Immature natural killer cell (primary cell): ENCODE measurements at places on chromosomes 1 and 21. TPM values are rescaled to one million over a fixed set of nuclear protein-coding genes. Genes with fewer than 3 reads are reported as not detected.
A peak's percentile ranks its signal among the peaks of the same experiment; 100 is the strongest.

DNA sequence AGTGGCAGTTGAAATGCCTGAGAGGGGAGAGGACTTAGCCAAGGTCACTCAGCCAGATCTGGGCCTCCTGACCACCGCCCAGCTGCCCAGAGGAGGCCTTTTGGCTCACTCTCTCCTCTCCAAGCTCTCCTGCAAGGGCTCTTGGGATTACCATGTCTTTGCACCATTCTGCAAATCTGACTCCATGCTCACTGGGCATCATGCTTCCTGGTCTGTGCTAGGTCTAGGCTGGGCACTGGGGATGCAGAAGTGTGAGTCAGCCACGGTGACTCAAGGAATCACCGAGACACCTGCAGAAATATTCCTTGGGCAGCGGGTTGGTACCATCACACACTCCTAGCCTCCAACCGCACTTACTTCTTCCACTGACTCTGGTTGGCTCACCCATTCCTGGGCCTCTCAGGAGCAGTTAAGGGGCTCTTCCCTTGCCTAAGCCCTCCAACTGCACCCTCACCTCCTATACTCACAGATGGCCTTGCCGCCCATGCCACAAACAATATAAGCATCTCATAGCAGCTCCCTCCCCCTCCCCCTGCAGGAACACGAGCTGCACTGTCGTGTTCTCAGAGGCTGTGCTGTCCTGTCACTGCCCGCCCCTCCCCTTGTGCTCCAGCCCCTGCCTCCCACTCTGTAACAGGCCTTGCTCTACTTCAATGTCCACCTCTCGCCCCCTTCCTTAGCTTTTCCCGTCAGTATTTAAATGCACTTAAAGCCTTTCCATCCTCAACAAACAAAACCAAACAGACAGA lies 34.8 kb downstream of the CDCP2 start:
- H3K27me3 ChIP-seq: no peaks in the 10 kb centered on the region
- H3K27ac ChIP-seq: no peak overlapping the region
- no peak for DNase-seq
- no peaks in the 10 kb centered on the region for H3K36me3 ChIP-seq
- no peak overlapping the region for H3K4me3 ChIP-seq

DNA sequence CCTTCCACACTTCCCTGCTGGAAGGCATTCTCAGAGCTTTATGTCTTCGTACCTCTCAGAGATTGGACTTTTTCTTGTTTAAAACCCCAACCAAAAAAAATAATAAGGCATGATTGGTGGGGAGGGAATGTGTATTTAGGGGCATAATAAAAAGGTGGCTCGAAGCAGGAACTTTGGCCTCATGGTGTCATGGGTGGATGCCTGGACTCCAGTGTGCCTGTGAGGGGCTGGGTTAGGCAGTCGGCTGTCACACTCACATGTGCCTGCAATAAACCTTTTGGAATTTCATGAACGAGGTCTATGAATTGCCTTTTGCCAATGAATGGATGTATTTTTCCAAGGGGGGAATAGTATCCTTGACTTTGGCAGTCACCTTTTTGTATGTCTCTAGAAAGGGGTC lies 131.3 kb downstream of the EDEM3 start:
- H3K27me3 ChIP-seq: no peaks in the 10 kb centered on the region
- peaks cover 39% of the 10 kb centered on the region for H3K36me3 ChIP-seq
- H3K4me1 ChIP-seq: no peaks in the 10 kb centered on the region

GPR25 gene
- 4.5 TPM for polyA plus RNA-seq

FCRL4 gene
- not detected for polyA plus RNA-seq

DNA sequence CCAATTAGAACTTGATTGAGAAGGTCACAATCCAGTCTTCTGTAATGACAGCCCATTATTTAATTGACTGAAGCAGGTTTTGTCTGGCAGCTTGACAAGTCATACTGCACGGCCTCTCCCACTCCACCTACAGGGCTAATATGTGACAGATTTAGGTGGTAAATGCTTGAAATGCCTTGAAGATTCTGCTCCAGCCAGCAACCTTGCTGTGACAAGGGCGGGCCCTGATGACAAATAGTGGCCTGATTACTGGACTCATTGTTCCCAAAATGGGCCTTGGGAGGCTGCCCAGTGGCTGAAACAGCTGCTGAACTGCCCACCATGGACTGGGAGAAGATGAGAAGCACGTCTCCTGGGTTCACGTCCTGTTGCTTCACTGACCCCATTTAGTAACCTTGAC lies 30.0 kb upstream of the CRNN start:
- no peak overlapping the region for H3K27ac ChIP-seq
- no peaks in the 10 kb centered on the region for H3K36me3 ChIP-seq
- peaks cover 8% of the 10 kb centered on the region for H3K27me3 ChIP-seq
- no peak for DNase-seq
- H3K4me1 ChIP-seq: no peaks in the 10 kb centered on the region

DNA sequence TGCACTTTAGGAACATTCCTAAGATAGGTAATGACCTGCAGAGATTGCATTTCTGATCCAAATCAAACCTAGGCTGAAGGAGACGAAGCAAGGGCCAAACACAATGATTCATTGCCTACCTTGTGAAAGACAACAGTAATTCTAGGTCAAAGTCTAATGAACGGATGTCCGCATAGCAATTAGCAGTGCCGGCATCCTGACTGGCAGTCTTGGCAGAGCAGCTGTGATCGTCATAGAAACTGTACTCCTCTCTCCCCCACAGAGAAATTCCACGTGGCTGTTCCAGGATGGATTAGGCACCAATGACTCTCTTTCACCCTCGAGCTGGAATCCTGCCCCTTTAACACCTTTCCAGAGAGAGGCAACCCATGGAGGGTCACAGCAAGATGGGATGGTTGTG lies 28.9 kb upstream of the VAV3 start:
- no peak for DNase-seq
- H3K27ac ChIP-seq: no peak overlapping the region
- no peak overlapping the region for H3K4me3 ChIP-seq
- no peaks in the 10 kb centered on the region for H3K4me1 ChIP-seq
- H3K27me3 ChIP-seq: peaks cover 3% of the 10 kb centered on the region

DNA sequence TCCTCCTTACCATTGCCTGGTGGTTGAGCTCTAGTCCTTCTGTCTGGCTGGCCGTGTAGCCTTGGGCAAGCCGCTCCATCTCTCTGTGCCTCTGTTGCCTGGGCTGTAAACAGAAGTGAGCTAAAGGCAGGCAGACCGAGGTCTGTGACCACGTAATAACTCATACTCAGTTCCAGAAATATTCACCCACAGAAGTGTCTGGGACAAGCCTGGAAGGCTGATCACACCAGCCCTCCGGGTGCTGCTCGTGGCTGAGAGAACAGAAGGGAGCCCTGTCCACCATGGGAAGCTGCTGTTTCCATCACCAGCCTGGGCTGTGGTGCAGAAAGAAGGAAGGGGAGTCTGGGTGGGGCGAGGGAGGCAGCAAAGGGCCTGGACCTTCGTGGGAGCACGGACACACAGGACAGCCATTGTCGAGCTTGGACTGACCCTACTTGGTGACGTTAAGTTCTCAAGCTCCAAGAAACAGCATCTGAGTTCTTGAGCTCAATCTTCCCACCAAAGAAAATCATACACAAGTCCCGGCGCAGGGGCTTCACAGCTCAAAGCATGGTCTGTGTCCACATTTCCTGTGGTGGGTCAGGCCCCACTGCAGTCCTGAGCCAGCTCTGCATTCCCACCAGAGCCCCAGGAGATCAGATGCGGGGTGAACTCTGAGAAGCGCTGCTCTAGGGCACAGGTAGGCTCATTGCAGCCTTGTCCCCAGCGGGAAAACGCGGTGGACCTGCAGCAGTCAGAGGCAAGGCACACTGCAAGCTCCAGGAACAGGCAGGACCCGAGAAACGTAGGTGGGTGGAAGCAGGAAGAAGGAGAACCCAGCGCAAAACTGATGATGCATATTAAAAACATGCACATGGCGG lies 61.8 kb downstream of the RUNX3 start:
- H3K27ac ChIP-seq: peak overlapping the region; percentile 20
- H3K4me1 ChIP-seq: peaks cover 100% of the 10 kb centered on the region
- H3K27me3 ChIP-seq: peaks cover 1% of the 10 kb centered on the region
- peaks cover 32% of the 10 kb centered on the region for H3K36me3 ChIP-seq

GCSAML gene
- 0.07 TPM for polyA plus RNA-seq

DNA sequence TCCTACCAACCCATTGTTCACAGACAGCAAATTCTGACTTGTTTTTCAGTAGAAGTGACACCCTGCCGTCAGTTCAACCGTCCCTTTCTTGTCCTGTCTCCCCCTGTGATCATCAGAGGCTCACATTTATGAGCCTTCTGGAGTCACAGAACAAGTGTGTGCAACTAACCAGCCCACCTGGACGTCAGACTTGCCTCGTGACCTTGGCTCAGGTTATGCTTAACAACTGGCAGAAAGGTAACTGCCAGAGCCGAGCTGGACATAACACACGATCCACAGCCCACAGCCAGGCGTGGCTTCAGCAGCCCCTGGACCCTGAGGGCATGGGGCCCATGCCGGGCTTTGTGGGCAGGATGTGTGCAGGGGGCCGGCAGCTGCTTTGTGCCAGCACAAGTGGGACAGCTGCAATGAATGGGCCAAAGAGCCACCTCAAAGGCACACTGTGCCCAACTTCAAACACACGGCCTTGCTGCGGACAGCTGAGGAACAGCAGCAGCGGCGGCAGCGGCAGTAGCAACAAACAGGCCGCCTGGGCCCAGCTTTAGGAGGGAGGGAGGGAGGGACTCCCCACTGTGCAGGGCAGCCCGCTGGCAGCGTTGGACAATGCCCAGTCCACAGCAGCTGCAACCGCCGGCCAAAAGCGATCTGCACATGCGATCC lies 103.9 kb downstream of the ZBTB18 start:
- H3K27me3 ChIP-seq: peaks cover 2% of the 10 kb centered on the region
- no peak overlapping the region for H3K27ac ChIP-seq
- DNase-seq: peak; percentile 7
- no peak overlapping the region for H3K4me3 ChIP-seq

- peaks cover 1% of the 10 kb centered on the region for H3K27me3 ChIP-seq
- no peak overlapping the region for H3K4me3 ChIP-seq
- no peaks in the 10 kb centered on the region for H3K36me3 ChIP-seq
- no peak for DNase-seq
These were observed 44.5 kb downstream of the B3GALT5 start for GRCh38 chr21:39657091-39657689.

RYR2 gene
- 0.12 TPM for polyA plus RNA-seq

GRCh38 chr1:183739741-183740271 lies 65.1 kb upstream of the RGL1 start:
- H3K4me3 ChIP-seq: no peak overlapping the region
- H3K27ac ChIP-seq: no peak overlapping the region

RHCE gene
- polyA plus RNA-seq: not detected
